ENCODE measurements at places on chromosomes 16 and 17.

DNA sequence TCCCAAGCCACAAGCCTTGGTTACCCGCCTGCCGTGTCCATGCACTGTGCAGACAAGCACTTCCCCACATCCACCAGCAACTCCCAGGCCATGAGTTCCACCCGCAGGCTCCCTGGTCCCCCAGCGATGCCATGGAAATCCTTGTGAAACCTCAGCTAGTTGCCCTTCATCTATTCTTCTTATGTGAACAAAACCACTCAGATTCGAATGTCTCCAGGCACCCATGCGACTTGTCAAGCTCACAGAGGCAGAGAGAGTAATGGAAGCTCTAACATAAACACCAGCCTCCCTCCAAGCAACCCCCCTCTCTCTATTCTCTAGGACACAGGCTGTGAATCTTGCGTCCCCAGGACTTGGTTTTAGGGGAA lies 182.6 kb downstream of the C16orf95 start:
- no peak for DNase-seq

DNA sequence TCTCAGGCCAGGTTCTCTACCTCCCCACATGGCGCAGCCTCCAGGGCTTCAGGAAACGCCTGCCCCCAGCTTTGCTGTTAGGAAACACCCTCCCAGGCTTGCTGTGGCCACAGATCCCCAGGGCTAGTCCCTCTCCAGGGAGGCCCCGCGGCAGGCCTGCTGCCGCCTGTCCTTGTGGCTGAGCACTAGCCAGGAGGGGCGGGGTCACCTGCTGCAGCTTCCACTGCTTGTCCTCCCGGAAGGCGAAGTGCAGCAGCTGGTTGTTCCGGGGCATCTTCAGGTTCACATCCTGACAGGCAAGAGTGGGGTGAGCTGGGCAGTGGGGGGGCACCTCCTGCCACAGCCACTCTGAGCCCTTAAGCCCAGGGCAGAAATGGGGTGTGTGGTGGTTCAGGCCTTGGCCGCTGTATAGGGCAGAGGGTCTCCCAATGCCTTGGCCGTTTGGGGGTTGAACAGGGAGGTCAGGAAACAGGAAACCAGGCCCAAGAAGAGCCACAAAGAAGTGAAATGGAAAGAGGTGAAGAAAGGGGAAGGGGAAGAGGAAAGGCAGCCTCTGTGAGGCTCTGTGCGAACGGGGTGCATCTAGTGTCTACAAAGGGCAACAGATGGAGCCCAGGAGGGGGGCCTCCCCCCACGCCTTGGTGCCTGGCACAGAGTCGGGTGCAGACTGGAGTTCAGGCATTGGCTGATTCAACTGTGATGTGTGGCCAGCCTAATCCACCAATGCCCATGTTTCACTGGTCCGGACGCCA lies 2.0 kb downstream of the ROGDI start:
- no peak for DNase-seq

DNA sequence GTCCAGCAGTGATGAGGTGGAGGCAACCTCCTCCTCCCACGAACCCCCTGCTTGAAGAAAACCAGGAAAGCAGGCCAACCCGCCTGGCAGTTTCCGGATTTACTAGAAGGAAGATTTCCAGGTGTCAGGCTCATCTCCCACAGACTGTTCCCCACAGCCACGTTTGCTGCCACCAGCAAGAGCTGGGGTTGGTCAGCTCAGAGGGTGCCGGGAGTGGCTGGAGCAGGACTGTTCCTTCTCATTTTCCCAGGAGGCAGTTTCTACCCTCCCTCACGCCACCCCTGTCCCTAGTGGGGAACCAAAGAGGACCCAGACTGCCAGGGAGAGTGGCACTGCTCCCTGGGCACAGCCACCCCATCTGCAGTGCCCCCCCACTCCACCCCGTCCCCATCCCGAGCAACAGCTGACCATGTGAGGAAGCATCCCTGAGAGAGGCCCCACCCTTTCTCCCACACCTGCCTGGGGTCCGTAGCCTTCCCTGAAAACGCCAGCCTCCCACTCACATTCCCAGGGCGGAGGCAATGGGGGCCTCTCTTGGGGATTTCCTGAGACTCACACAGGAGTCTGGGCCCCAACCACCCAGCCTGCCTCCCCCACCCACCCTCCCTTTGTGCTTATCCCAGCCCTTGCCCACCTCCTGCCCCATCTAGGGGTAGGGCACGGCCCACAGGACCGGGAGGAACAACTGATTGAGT lies 5.9 kb downstream of the KRT17 start:
- no peak for DNase-seq

DNA sequence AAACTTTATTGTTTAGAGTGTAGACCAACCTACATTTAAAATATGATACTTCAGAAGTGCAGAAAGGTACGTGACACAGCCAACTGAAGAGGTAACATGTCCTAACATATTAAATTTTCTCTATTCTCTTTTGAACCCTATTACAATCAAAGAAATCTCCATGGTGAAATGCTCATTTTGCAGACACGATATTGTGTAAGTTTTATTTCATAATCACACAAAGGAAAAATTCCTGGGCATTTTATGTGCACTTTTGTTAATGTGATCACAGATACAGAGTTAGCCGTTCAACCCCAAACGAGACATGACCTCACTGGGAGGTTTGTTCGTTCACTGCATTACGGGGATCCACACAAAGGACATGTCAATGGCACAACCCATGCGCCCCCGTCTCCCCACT lies 21.8 kb downstream of the KCNJ16 start:
- DNase-seq, result no peak

DNA sequence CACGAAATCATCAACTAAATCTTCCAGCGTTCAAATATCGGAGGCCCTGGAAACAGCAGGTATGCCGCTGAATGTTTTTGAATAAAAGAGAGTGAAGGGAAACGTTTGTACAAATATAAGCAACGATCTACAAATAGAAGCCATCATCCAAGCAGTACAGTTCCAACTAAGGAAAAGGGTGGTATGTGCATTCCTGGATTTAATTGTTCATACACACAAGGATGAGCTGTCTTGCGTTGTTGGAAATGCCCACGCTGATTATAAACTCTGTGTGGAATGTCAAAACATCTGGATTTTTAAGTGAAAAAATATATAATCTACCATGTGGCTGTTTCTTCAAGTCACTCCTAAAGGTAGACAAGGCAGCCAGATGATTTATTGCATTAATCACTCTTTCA lies 191.8 kb upstream of the HSBP1 start:
- DNase-seq, result no peak

GRCh38 chr16:58121132-58121531 lies 8.0 kb downstream of the CFAP20 start:
- DNase-seq, result no peak

DNA sequence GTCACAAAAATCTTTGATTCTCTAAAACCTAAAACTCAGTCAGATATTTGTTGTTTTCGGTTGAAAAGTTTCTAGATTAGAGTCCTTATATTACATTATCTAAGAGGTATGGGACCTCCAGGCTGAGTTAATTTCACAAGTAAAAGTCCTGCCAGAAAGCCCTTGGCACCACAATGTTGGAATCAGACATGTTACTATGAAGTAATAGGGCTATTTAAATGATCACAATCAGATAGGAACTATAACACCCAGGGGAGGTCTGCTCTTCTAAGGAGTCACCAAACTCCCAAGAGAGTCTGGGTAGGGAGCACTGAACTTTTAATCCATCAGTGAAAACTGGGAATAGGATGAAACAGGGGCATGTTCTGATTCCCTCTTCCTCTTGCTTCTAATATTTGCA lies 54.2 kb downstream of the WIPI1 start:
- no peak for DNase-seq

- peak; percentile 55 for DNase-seq
Observed at GRCh38 chr16:81293909-81294802, 20.6 kb upstream of the GAN start.

- no peak for DNase-seq
Observed at GRCh38 chr16:73108195-73108963, 60.5 kb upstream of the ZFHX3 start.

GRCh38 chr17:29388937-29389336 lies 1.2 kb upstream of the TAOK1 start:
- DNase-seq, result no peak

DNA sequence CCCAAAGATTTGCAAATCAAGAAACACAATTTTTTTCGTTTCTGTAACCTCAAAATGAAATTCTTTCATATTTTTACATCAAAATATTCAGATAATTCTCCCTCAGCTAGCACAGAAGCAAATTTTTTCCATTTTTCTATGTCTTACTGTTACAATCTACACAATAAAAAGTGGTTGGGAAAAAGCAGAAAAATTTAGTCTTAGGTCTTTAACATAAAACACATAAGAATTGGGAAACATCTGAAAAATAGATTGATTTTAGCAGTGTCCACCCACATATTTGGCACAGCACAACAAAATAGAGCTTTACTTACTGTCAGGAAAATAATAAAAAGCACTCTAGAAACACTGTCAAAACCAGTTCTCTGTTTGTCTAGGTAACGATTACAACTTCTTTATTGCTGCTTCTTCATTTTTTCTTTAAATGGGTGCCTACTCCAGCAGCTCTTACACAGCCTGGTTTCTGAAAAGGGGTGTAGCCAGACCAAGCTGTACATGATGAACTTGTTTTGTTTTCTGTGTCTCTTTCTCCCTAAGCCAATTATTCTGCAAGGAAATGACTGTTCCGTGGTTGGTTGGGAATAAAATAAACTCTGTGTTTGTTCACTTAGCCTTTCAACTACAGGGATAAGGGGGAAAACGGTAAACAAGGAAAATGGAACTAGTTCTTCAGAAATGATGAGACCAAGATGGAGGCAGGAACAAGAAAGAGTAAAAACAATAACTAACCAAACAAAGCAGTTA lies at the start of gene ABCA6:
ABCA6 (minus strand) TSS at position 465 of the 744 bp plus-strand sequence. CDS start 1,192 bp downstream, outside the sequence.
- no peak for DNase-seq

DNA sequence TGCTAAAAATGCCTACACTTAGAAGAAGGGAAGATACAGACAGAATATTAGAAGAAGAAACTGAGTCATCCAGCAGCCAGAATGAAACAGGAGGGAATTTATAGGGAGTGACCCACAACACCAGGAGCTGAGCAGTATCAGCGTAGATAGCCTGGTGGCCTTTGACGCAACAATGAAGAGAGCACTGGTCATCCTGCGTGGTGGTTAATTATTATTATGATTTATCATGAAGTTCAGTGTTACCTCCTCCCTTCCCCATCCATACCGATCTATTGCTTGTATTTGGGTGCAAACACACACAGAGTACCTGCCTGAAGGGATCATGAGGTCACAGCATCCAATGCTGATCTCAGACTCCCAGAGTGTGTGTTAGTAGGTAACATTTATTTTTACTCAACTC lies 38.5 kb downstream of the ERCC4 start:
- DNase-seq, result no peak

GRCh38 chr17:2266865-2267228 lies 36.7 kb downstream of the SMG6 start:
- DNase-seq, result no peak

- no peak for DNase-seq
Observed at GRCh38 chr17:67829331-67829730, 4.0 kb downstream of the BPTF start.

- no peak for DNase-seq
Observed at GRCh38 chr17:77733576-77734296, 224.8 kb upstream of the TNRC6C start.

DNA sequence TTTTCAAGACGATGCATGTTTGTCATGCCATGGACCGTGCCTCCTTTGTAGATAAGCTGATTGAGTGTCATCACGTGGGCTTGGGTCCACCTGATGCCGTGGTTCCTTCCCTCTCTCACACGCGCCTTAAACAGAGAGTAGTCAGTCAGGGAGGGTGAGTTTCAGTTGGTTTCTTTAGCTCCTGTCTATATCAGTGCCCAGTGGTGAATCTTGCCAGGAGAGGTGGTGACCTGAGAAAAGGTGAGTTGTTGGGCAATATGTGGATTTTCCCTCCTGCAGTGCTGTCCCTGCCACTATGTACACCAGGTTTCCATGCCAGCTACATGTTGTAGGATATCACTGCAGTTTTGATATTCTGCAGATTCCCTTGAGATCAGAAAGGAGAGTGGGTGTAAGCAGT lies 129.7 kb downstream of the LAT start:
- no peak for DNase-seq

- no peak for DNase-seq
Observed at GRCh38 chr17:76273445-76274111, 8.4 kb downstream of the UBALD2 start.

GRCh38 chr16:73179705-73180331 lies 131.9 kb upstream of the ZFHX3 start:
- DNase-seq, result no peak

- no peak for DNase-seq
Observed at GRCh38 chr16:81686391-81687130, 92.5 kb upstream of the PLCG2 start.

DNA sequence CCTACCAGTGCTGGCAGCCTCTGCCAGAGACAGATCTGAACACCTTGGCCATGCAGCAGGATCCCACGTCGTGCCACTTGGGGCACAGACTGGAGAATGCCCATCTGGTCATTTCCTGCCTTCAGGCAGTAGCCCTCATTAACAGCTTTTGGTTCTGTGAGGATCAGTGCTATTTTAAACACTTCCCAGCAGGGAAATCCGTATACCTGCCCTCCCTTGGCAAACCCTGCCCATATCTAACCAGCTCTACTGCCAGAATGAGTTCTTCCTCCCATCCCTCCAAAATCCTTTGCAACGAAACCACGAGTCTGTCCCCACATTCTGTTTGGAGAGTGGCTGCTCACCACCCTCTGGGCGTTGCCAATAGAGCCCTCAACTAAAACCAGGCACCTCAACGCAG lies 245.7 kb downstream of the ENGASE start:
- no peak for DNase-seq

- no peak for DNase-seq
Observed at GRCh38 chr17:36691606-36692005, 90.2 kb downstream of the MRM1 start.

GRCh38 chr17:16443511-16444257 lies 28.3 kb downstream of the TRPV2 start:
- no peak for DNase-seq

GRCh38 chr16:82055117-82055516 lies 20.1 kb downstream of the HSD17B2 start:
- no peak for DNase-seq

- DNase-seq, result no peak
Observed at GRCh38 chr16:1109648-1110047, 13.6 kb upstream of the C1QTNF8 start.

- peak; percentile 27 for DNase-seq
Observed at GRCh38 chr16:81366316-81366932, 51.7 kb downstream of the GAN start.

DNA sequence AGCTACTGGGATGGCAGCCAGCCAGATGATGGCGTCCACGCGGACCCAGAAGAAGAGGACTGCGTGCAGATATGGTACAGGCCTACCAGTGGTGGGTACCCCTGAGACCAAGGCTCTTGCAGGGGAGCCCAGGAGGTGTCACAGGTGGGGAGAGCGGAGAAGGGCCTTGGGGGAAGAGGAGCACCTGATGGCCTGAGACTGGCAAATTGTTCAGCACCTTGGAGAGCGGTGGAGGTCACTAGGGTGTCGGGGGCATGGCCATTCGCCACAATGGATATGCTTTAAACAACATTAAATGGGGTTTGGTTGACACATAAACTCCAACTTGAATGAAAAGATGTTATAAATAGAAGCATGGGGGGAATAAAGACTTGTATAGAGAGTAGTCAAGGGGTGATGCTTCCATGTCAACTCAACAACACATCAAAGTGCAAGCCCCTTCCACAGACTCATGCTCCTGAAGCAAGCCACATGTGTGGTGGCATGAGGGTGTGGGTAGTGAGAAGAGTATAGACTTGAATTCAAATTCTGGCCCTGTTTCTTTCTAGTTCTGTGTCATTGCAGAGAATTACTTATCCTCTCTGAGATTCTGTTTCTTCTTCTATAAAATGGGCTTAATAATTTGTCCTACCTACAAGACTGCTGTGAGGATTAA lies 22.2 kb downstream of the CLEC19A start:
- no peak for DNase-seq

Measured in hepatic stellate cell (primary cell).